Right hindlimb (tissue), 1 donor: ENCODE measurements at places on chromosomes 11 and 22.

- no peak for DNase-seq
These were observed 11.4 kb downstream of the FEN1 start for GRCh38 chr11:61803889-61804647.

DNA sequence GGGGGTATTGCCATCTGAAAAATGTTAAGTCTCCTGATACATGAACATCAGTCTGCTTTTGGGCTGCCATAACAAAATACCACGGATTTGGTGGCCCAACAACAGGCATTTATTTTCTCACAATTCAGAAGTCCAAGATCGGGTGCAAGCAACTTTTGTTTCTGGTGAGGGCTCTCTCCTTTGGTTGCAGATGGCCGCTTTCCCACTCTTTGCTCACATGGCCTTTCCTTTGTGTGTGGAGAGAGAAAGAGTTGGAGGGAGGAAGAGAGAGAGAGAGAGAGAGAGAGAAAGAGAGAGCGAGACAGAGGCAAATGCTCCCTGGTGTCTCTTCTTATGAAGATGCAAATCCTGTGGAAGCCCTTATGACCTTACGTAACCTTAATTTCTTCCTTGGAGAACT lies 2.5 kb upstream of the KRTAP5-2 start:
- DNase-seq: no peak

- no peak for DNase-seq
These were observed 60.9 kb downstream of the KDM2A start for GRCh38 chr11:67179892-67180490.

- DNase-seq: peak; percentile 28
These were observed 77.8 kb downstream of the CDKN1C start for GRCh38 chr11:2807801-2808241.

GRCh38 chr22:49735411-49735900 lies 92.2 kb downstream of the BRD1 start:
- DNase-seq: no peak

- no peak for DNase-seq
These were observed 53.0 kb upstream of the RDX start for GRCh38 chr11:110349138-110349996.

GRCh38 chr11:105000167-105000566 lies 22.8 kb downstream of the CASP5 start:
- DNase-seq: no peak

- DNase-seq: no peak
These were observed 5.9 kb downstream of the SLC37A2 start for GRCh38 chr11:125069008-125069407.

DNA sequence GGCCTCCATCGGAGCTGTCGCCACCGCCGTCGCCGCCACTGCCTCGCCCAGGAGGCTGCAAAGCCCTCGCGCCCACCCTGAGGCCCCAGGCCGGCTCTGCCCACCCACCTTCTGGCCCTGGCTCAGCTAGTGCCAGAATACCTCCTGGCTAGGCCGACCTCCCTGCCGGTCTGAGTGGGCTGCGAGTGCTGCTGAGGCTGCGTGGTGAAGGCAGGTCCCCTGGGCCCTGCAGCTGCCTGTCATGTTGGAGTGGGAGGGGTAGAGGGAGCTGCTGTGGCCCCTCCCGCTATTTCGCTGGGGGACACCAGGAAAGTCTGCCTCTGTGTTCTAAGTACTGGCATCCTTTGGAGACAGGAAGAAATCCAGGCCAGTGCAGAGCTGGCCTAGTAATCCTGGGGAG lies 34.2 kb downstream of the LRRC10B start:
- DNase-seq: peak; percentile 48

DNA sequence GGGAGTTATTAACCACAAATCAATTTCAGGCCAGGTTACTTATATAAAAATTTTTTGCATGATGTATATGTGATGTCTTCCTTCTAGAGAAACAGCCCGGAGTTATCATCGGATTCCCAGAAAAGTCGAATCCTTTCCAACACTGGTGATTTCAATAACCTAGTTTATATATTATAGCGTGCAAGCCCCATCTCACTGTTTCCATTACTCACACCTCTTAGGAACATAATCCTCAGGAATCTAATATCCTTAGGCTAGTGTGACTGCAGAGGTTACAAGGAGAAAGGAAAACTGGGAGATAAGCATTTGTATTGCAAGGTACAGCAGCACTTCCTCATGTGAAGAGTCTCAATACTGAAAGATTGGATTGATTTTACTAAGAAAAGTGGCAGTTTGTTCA lies 20.3 kb downstream of the ARHGAP20 start:
- DNase-seq: no peak

GRCh38 chr11:31499576-31500178 lies 9.7 kb downstream of the IMMP1L start:
- DNase-seq: no peak

- DNase-seq: no peak
These were observed 1598.1 kb downstream of the FAM181B start for GRCh38 chr11:81135570-81135969.

GRCh38 chr11:3165152-3165705 lies at the start of gene OSBPL5:
Gene OSBPL5, minus strand, starts transcription at chr11:3165310. Its CDS starts 36,162 bp downstream, at chr11:3129148.
- peak; percentile 87 for DNase-seq

GRCh38 chr22:28406246-28406645 lies 273.4 kb downstream of the TTC28 start:
- no peak for DNase-seq

- DNase-seq: no peak
These were observed 93.2 kb upstream of the OR4B1 start for GRCh38 chr11:48123254-48123875.

DNA sequence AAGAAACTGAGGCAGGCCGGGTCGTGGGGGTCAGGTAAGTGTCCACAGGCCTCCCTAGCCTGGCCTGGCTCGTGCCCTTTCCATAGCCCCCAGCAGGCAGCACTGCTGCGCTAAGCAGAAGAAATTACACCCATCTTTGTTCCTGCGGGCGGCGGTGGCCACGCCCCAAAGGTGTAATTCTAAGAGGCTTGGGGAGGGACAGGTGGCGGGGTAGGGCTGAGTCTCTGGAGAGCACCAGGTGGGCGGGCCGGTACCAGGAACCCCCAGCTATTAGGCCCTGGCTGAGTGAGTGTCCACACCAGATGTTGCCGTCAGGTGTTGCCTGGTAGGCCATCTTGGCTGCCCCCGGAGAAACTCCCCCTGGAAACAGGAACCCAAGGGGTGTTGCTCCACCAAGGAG lies 12.3 kb upstream of the ARAP1 start:
- DNase-seq: no peak

DNA sequence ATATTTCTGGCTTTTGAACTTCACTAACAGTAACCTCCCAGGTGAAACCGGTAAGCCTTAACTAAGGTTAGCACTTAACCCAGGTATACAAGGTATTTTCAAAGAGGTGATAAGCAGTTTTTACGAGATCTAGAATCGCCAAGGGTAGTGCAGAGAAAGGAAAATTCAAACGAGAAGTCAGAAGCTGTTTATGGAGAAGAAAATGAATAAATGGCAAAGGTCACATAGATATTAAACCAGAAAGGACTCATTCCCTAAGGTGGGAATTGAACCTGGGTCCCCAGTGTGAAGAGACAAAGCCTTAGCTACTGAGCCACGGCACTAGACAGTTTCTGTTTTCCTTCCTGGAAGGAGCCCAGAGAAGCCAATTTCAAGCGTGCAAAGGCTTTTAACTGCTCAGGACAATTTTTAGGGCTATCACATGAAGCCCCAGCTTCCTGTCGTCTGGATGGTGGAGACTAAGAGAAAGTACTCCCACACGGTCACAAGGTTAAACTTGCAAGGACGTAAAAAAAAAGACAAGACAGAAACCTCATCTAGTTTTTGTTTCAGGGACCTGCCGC lies 5.7 kb upstream of the C1QTNF6 start:
- peak; percentile 34 for DNase-seq

DNA sequence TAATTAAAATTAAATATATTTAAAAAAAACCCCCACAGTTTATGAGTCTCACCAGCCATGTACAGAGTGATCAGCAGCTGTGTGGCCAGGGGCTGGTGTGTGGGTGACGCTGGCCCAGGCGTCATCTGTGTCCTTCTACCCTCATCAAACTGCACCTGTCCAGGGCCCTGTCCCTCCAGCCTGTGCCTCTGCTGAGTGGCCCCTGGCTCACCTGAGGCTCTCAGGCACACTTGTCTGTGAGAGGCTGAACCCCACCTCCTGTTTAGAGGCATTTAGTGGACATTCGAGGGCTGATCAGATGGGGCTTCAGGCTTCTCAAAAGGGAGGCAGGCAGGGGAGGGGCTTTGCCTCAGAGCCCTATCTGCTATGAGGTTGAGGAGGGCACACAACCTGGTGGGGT lies 29.9 kb upstream of the SMIM38 start:
- DNase-seq: no peak

- DNase-seq: no peak
These were observed 4.3 kb upstream of the LRP5 start for GRCh38 chr11:68308068-68308467.

DNA sequence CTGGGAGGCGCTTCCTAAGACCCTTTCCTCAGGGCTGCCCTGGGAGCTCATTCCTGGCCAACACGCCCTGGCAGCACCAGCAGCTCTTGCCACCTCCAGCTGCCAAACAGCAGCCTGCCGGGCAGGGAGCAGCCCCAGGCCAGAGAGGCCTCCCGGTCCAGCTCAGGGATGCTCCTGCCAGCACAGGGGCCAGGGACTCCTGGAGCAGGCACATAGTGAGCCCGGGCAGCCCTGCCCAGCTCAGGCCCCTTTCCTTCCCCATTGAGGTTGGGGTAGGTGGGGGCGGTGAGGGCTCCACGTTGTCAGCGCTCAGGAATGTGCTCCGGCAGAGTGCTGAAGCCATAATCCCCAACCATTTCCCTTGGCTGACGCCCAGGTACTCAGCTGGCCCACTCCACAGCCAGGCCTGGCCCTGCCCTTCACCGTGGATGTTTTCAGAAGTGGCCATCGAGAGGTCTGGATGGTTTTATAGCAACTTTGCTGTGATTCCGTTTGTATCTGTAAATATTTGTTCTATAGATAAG lies 7.6 kb downstream of the SLC39A13 start:
- peak; percentile 93 for DNase-seq
